Occipital lobe (tissue), 3 donors: ENCODE measurements at places on chromosomes 2 and 18. TPM values are rescaled to one million over a fixed set of nuclear protein-coding genes. Genes with fewer than 3 reads are reported as not detected.

DNA sequence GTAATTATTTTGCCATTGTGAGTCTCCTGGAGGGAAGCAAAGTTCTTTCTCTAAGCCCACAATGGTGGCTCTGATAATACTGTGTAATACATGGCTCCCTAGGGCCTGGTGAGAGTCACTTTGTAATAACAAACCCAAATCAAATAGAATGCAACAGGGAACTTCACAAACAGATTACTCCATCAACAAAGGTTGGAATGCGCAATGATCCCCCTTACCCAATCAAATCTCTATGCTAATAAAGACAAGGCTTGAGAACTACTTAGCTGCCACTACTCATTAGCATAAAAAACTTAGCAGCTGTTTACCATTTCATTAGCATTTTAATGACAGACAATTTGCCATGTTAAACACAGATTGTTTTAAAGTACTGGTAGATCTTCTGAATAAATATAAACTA is 285.6 kb upstream of the SESTD1 start:
- DNase-seq: no peak

- peak; percentile 46 for DNase-seq
Measured at GRCh38 chr2:120343433-120344105, 2.4 kb upstream of the INHBB start.

- no peak for DNase-seq
Measured at GRCh38 chr2:179479947-179480346, 215.3 kb upstream of the SESTD1 start.

- DNase-seq: no peak
Measured at GRCh38 chr2:19255481-19255880, 102.9 kb downstream of the OSR1 start.

GRCh38 chr2:39913648-39914461 is 134.8 kb upstream of the THUMPD2 start:
- DNase-seq: no peak

DNA sequence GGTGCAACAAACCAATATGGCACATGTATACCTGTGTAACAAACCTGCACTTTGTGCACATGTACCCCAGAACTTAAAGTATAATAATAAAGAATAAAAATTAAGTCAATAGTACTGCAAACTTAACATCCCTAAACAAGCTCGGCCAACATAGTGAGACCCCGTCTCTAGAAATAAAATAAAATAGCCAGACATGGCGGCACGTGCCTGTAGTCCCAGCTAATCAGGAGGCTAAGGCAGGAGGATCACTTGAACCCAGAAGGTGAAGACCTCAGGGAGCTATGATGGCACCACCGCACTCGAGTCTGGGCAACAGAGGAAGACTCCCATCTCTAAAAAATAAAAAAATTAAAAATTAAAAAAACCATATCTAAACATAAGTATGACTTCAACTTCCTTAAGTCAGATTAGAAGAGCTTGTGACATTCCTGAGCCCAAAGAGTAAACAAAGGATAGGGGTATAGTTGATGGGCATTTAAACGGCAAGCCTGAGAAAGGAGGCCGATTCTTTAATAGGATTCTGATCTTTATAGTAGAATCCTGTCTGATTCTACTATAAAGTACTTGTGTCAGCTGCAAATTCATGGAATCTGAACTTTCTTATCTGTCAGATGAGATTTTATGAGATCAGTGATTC is 1.6 kb downstream of the FAM124B start:
- DNase-seq: no peak

GRCh38 chr18:3095921-3096320 is 83.0 kb upstream of the LPIN2 start:
- no peak for DNase-seq

- no peak for DNase-seq
Measured at GRCh38 chr2:18940184-18940583, 350.8 kb upstream of the NT5C1B start.

The DQX1 gene
- not detected for total RNA-seq
